Lung (tissue), 17 donors: ENCODE measurements at places on chromosomes 3 and 15.

- DNase-seq, result no peak
Observed at GRCh38 chr3:104359546-104359945, 1007.2 kb upstream of the ALCAM start.

- DNase-seq, result no peak
Observed at GRCh38 chr3:9918261-9919038, 1.6 kb downstream of the IL17RC start.

- DNase-seq, result no peak
Observed at GRCh38 chr15:59200560-59200959, 6.1 kb upstream of the LDHAL6B start.

DNA sequence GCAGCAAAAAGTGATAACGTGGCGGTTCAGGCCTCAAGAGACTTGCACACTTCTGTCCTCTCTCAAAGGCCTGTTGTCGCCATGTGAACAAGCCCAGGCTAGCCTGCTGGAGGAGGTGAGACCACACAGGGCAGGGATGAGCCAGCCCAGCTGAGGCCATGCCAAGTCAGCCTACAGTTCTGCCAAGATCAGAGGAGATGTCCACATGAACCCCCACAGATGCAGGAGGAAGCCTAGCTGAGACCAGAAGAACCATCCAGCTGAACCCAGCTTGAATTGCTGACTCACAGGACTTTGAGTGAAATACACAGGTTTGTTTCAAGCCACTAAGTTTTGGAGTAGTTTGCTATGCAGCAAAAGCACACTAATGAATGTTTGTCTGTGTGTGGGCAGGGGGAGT lies 50.3 kb upstream of the SEC13 start:
- no peak for DNase-seq

GRCh38 chr3:55964491-55964985 lies 477.4 kb upstream of the WNT5A start:
- no peak for DNase-seq

GRCh38 chr15:56533731-56534403 lies 68.9 kb upstream of the MNS1 start:
- no peak for DNase-seq

GRCh38 chr3:149717391-149718056 lies 34.8 kb downstream of the COMMD2 start:
- peak; percentile 61 for DNase-seq

DNA sequence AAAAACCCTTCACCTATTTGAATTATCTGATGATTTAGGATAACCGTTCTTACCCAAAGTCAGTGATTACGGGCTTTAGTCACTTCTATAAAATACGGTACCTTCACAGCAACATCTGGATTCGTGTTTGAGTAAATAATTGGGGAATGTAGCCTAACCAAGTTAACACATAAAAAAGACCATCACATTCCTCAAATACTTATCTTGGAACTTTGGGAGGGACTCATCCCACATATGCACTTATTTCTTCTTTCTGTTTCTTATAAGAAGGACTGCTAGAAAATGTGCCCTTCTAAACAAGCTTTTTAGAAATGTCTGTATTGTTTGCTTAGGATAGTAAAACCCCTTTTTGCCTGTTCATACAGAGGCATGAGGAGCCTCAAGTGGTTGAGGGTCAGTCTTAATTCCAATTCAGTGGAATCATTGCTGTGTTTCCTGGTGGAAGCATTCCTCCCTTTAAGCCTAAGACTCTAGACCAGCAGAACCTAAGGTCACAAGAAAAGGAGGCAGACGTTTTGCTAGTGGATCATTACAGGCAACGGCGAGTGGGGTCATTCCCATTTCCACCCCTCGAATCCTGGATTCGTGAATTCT lies 67.5 kb downstream of the TMEM44 start:
- DNase-seq, result no peak
